Activated naive CD4-positive, alpha-beta T cell treated with anti-CD3 and anti-CD28 coated beads for 36 hours (primary cell): ENCODE measurements at places on chromosomes 11 and 22. TPM values are rescaled to one million over a fixed set of nuclear protein-coding genes. Genes with fewer than 3 reads are reported as not detected.

The MICALL1 gene
- total RNA-seq = 12.0 TPM

The MAFF gene
- total RNA-seq = 2.8 TPM

The KCNJ11 gene
- 1.0 TPM for total RNA-seq

The POTEH gene
- total RNA-seq = not detected

The OR52A1 gene
- not detected for total RNA-seq

The NRXN2 gene
- total RNA-seq = 0.24 TPM

The GGTLC2 gene
- total RNA-seq = not detected

The KCTD14 gene
- 0.27 TPM for total RNA-seq

The ART5 gene
- total RNA-seq = not detected

The OR8B3 gene
- total RNA-seq = not detected

The SUSD2 gene
- total RNA-seq = 0.21 TPM

The C11orf21 gene
- total RNA-seq = 6.1 TPM

The ZP1 gene
- not detected for total RNA-seq
